GM12878 (cell line): ENCODE measurements at places on chromosomes 4 and X.
A peak's percentile ranks its signal among the peaks of the same experiment; 100 is the strongest.

DNA sequence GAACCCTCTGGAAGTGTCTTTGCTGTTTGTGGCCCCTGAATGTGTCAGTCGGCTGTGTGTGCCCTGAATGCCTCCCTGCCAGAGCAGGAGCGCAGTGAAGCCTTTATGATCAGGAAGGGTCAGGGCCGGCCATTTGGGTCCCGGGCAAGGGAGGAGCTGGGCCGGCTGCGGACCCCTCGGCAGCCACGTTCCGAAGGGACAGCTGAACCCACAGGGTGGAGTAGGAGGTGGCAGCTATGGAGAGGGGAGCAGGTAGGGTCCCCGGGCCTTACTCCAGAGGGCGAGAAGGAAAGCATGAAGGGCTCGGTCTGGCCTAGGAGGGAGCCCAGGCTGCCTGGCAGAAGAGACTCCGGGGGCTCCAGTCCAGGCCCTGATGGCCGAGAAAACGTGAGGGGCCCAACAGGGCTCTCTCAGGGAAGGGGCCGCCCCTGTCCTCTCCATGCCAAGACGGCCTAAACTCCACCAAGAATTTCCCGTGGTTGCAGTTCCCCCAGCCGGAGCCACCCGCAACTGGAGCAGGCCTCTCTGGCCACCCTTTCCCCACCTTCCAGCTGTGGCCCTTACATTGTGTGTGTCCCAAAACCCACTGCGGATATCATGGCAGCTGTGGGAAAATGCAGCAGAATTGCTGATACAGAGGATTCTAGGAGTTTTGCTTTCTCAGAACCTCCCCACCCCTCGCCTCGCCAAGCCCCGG lies 182.2 kb upstream of the STK26 start:
- no peak for DNase-seq

DNA sequence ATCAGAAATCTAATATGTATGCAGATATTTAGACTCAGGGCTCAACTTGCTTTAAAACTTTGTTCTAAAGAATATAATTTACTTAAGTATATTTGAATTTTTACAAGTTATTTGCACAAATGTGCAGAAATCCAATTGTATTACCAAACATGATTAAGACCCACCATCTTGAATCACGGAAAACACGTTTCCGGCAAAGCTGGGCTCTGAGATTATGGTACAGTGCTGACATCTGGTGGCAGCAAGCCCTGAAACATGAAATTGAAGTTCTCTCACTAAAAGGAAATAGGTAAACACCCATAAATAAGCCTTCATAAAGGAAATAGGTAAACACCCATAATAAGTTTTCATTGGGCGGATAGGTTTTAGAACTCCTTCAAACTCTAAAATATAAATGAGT lies 98.3 kb upstream of the MAOA start:
- DNase-seq = peak; percentile 23

GRCh38 chr4:55367084-55367722 lies 21.2 kb downstream of the SRD5A3 start:
- DNase-seq = no peak

DNA sequence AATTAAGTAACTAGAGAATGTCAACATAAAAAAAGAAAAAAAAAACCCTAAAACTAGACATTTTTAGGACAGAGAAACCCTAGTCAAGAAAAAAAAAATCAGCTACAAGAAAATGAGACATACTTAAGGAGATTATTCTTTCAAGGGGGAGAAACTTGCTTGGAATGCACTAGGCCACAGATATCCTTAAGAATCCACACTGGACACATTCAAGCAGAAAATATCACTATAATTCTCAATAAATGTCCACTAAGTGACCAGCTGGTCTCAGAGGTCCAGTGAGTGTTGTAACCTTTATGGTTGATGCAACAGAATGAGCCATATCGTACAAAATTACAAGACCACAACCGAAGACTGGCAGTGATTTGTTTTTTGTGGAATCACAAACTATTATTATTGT lies 15.6 kb upstream of the IBSP start:
- no peak for DNase-seq

- DNase-seq = no peak
Measured at GRCh38 chr4:128349921-128350320, 62.3 kb upstream of the PGRMC2 start.
